GM13977 (cell line): ENCODE measurements at places on chromosomes 2 and 18.

DNA sequence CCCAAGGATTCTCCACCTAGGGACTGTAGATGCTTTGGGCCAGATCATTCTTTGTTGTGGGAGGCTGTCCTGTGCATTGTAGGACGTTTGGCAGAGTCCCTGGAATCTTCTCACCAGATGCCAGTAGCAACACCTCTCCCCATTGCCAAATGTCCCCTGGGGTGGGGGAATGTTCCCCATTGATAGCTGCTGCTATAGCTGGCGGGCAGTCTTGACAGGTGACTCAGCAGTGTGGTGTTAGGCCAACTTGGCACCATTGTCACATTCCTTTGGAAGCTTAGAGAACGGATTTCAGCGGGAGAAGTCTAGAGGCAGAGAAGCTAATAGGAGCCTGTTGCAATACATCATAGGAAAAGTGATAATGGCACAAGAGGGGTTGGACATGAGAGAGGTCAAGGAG lies 495.7 kb upstream of the SMIM21 start:
- DNase-seq = no peak

DNA sequence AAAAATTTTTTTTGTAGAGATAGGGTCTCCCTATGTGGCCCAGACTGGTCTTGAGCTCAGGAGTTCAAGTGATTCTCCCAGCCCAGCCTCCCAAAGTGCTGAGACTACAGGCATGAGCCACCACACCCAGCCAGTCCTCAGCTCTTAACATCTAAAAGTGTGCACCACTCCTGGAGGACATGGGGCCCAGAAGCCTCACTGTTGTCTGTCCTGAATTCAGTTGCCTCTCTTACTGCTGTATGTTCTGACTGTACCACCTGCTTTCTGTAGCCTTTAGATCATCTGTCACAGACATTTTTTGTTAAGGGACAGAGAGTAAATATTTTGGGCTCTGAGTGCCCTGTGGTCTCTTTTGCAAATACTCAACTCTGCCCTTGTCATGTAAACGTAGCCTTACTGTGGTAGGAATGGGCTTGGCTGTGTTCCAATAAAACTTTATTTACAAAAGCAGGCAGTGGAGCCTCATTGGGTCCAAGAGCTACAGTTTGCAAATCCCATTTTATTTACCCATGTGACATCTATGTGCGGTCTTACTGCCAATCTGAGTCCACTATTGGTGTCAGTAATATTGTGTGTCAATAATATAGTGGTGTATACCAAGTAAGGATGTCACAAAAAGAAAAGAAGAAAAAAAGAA lies 38.1 kb downstream of the TMEM37 start:
- no peak for DNase-seq

GRCh38 chr2:157459486-157459885 lies 15.6 kb upstream of the CYTIP start:
- no peak for DNase-seq

DNA sequence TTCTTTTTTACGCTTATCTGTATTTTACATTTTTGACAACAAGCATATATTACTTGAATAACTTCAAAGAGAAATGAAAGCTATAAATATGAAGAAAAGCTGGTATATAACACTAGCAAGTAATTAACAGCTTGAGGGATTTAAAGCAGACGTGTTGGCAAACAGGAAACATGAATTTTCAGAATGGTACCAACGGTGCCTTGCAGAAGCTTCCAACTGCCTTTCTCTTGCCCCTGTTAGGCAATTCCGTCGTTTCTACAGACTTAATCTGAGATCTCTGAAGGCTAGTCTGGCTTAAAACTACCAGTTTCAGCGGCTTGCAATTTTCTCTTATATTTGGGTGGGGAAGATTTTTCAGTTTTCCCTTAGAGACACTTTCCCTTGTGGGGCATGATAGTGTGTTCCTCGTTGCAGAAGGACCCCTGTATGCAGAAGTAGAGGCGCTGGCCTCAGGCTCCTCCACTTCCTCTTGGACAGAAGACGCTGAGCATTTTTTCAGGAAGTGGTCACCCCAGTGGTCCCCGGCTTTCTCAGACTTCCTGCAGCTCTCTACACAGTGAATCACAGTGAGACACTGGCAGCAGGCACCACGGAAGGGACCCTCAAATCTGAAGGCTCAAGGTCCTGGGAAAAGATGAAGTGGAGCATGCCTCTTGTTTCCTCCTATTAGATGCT lies 56.2 kb upstream of the SLC16A14 start:
- no peak for DNase-seq

GRCh38 chr18:34802959-34803358 lies 92.9 kb downstream of the DTNA start:
- DNase-seq = no peak

DNA sequence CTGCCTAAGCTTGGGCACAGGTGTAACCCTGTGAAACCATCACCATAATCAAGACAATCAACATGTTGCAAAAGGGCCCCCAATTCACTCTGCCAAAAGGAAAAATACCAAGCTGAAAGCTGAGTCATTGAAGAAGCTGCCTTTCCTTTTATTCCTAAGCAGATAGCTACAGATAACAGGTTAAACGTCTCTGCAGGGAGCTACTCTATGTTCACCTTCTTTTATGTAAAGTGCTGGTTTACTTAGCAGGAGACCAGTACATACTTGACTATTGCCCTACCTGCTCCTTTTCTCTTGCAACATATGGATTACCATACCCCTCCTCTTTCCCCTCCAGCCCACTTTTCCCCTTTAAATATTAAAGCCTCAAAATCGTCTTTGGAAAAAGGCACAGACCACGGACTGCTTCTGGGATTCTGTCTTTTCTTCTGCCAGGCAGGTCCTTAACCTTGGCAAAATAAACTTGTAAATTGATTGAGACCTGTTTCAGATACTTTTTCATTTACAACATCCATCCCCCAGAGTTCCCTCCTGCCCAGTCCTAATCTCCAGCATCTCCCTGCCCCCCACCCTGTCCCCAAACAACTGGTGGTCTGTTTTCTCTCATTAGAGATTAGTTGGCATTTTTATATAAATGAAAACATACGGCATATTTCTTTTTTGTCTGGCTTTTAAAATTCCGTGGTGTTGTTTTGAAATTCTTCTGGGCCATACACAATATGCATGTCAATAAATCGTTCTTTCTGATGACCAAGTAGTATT lies 37.8 kb upstream of the LDLRAD4 start:
- DNase-seq = no peak

DNA sequence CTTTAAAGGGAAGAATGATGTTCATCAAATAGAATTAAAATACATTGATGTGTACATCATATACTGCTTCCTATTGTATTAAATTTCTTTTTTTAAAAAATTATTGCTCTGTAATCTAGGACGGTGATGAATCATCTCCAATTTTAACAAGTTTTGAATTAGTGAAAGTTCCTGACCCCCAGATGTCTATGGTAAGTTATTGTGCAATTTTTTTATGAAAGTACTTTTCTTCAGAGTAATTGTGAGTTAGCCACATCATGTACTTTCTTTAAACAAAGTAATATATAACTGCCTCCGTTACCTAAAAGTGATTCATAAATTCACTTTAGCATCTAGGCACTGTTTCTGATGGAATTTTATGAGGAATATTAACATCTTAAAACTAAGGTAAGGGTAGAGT lies 38.1 kb downstream of the PIK3C3 start:
- no peak for DNase-seq

DNA sequence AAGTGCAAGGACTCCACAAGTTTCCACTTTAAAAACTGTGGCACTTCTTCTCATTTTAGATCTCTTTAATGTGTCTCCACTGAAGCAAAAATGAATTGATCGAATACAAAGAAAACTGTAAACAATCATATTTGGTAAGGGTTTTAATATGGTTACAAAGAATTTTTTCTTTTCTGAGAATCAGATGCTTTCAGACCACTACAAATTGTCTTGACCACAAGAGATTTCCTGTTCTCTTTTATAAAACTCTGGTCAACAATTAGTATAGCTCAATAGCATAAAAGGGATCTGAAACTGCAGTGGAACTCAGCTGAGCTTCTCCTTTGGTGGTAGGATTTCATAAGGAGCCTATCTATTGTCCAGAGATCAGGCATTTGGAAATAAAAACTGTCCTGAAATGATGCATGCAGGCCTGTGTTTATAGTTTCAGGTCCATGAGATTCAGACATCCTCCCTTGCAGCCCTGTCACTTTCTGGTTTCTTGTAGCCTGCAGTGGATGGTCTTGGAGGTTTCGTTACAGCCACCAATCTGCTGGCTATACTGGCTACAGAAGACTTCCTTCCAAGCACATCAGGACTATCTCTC lies 120.0 kb downstream of the DOCK10 start:
- DNase-seq = peak; percentile 33

DNA sequence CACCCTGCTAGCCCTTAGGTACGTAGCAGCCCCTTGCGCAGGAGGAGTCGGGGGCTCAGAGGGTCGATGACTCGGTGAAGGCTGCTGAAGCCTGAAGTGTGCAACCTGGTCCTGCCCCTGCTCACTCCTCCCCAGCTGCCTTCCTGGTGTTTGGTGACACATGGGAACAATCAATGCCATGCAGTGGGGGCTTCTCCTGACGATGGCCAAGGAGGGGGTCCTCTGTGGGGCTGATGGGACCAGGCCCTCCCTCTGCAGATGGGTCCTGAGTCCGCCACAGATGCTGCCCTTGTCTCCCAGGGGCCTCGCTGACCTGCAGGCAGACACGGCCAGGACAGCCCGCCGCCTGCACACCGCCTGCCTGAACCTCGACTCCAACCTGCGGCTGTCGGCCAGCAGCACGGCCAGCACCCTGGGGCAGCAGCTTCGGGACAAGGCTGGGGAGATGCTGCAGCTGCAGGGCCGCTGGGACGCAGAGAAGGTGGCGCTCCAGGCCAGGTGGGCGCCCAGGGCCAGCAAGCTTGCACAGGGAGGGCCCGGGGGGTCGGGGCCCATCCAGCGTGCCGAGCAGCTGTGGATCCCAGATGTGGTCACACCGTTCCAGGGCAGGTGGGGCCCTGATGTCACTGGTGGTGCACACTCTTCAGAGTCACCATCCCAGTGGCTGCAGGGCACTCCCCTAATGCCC lies 24.6 kb downstream of the CROCC2 start:
- no peak for DNase-seq

- no peak for DNase-seq
Measured at GRCh38 chr18:9694952-9695495, 13.1 kb upstream of the RAB31 start.

DNA sequence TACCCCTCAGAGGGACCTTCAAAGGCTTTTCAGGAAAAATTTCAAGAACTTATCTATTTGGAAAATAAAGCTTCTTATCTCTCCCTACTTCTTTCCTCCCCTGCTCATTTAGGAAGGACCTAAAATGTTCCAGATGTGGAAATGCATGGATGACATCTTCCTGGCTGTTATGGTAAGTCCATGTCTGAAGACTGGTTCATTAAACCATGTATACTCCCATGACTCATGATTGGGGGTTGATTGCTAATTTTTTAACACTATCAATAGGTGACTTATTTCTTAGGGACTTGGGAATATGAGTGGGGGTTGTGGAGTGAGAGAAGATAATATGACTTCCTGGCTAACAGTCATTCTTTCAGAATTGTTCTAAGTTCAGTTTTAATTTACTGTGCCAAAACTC lies 104.0 kb upstream of the PARD3B start:
- no peak for DNase-seq

GRCh38 chr18:76394780-76395476 lies 100.1 kb downstream of the ZNF516 start:
- no peak for DNase-seq

GRCh38 chr2:126771094-126771493 lies 115.1 kb downstream of the GYPC start:
- DNase-seq = no peak

DNA sequence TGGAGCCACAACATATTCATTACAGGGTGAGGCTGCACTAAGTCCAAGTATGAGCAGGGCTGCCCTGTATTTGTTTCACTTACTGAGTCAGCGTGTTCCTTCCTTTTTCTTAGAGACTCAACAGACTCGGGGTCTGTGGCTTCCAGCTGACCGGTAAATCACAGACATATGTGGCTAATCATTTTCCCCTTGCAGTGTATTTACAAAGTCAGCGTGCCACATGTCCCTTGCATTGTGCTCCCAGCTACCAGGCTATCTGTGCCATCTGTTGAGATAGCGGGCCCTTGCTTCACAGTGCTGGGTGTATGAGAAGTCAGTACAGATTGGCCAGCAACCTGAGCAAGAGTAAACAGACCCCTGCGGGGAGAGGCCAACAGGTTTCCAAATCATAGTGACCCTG lies 254.3 kb downstream of the LRRTM1 start:
- DNase-seq = no peak

DNA sequence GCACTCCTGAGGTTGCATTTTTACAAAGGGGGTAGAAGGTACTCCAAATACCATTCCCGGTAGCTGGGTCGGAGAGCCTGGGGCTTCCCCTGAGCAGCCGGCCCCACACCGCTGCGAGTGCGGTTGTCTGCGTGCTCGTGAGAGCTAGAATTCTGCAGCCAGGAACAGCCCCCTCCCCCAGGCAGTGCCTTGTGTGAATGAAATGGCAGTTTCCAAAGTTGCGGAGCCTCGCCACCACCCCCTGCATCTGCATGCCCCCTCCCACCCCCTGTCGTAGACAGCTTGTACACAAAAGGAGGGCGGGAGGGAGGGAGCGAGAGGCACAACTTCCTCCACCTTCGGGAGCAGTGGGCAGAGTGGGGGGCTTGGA lies 1.1 kb downstream of the MYCN start:
- no peak for DNase-seq

GRCh38 chr18:31931886-31932240 lies 11.1 kb downstream of the TRAPPC8 start:
- DNase-seq = no peak

GRCh38 chr2:39584283-39584965 lies 81.3 kb upstream of the TMEM178A start:
- DNase-seq = no peak

DNA sequence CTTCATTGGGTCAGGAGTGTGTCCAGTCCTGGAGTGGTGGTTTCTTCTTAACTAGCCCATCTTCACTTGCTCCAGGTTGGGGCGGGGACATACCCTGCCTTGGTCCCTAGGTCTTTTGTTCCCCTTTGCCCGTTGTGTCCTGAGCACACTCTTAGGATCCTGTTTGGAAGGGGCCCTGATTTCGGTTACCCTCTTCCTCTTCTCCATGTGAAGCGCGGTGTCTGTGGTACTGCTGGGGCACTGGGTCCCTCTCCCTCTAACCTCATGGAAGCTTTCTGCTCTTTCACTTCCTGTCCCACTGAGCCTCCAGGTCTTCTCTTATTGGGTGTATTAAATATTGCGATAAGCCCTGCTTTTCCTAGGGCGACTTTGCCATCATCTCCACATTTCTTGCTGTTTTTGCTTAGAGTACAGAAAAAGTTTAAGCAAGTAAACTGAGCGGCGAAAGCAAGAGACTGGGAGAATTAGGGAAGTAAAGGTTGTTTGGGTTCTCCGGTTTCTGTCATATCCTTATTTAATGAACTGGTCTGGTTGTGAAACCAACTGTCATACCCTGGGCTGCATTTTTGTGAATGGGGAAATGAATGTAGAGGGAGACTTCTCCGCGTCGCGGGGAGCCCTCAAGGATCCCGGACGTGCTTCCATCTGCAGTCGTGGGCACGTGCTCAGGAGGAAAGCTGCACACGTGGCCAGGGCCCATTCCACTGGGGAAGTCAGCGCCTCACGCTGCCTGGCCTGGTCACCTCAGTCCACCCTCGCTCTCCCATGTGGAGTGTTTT lies 73.8 kb upstream of the B3GNT7 start:
- peak; percentile 38 for DNase-seq

- no peak for DNase-seq
Measured at GRCh38 chr18:5431836-5432575, 111.8 kb downstream of the EPB41L3 start.

GRCh38 chr2:63791387-63791786 lies 50.3 kb upstream of the UGP2 start:
- no peak for DNase-seq
